ENCODE measurements at places on chromosomes 7 and 10.

- DNase-seq: no peak
Observed at GRCh38 chr10:12177642-12178041, 18.0 kb downstream of the NUDT5 start.

DNA sequence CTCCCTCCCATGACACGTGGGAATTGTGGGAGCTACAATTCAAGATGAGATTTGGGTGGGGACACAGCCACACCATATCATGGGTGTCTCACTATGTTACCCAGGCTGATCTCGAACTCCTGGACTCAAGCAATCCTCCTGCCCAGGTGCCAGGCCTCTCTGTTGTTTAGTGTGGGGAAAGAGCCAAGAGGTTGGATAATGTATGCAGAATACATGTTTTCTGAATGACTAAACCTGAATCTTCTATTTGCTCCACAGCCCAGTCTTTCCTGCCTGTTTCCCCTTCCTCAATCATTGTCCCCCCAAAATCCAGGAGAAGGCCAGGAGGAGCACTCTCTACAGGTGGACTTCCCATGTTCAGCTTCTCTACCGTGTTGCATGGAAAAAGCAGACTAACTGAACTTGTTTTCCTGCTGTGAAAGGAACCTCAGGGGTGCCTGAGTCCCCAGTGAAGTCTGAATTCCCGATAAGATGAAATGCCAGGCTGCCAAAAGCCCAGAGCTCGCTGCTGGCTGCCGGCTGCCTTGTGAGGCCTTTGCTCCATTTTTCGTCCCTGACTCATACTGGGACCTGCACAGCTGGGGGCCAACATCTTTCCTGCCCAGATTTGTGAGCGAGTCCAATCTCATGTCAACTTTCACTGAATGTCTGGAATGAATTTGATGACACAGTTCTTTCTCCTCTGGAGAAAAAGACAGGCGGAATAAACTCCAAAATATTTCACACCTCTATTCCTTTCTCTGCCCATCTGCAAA lies 588.0 kb downstream of the CALN1 start:
- DNase-seq: no peak

DNA sequence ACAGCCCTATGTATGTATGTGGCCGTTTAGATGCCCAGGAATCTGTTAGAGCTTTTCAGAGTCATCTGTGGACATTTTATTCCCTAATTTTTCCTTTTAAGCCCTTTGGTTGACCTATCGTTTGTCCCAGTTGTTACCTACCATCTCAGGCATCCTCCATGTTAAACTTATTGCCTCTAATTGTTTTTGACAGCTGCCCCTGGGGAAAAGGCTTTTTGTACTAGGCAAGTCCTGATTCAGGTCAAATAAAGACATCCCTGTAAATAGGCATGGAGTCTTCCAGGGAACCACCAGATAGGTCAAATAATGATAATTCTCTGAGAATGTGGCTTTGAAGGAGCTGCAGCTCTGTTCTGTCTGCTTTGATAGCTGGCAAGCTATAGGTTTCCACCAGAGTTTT lies 87.7 kb upstream of the CYP26C1 start:
- DNase-seq: no peak

DNA sequence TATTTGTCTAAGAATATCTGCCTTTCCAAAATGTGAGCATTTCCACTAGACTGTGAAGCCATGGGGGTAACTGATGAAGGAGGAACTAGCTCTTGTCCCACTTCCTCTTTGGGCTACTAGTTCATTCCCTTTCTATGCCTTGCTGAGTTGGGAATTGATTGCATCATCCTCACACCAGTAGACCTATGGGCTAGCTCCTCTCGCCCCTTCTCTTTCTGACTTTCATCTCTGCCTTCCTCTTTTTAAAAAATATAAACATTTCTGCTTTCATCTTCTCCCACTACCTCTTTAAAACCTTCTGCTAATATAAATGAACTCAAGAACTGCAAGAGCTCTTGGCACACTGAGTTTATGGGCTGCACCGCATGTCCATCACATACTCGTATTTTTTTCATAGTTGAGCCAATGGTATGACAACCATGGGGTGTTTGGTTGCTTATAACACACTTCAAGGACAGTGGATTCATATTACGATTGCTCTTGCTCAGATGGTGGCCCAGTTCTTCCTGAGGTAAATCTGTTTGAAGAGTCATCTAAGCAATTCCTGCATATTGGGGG lies 182.0 kb downstream of the REEP3 start:
- peak; percentile 90 for DNase-seq

DNA sequence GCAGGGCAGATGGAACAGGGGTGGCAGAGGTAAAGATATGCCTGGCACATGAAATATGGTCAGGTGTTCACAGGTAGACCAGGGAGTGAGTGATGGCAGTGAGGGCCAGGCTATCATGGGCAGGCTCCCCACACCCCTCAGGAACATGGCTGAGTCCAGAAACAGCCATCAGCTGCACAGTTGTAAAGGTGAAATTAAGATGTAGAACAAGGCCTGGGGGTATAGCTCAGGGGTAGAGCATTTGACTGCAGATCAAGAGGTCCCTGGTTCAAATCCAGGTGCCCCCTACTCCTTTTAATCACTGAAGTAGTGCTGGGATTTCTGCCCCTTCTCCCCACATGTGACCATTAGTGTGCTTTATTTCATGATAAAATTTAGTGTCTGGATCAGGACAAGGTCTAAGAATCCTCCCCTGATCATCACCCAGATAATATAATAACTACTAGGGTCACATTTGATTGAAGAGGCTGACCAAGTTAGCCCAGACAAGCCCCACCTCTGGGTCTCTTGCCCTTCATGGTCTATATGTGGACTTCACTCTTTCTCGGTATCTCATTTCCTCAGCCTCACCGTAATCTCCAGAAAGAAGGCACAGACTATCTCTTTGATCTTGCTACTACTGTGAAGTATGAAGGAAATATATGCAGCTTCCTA lies 69.0 kb downstream of the ZNF783 start:
- no peak for DNase-seq

GRCh38 chr10:91520661-91521060 lies 110.5 kb downstream of the HECTD2 start:
- DNase-seq: no peak

DNA sequence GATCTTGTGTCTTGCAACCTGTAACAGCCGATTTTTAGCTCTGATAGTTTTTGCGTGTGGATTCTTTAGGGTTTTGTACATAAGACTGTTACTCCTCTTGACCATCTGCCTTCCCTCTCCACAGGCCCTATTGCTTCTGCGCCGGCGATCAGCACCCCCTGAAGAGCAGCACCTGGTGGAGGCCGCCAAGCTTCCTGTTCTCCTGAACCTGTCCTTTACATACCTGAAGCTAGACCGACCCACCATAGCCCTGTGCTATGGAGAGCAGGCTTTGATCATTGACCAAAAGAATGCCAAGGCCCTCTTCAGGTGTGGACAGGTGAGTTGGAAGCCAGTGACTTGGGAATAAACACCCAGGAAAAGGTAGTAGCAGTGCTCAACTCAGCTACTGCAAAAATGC lies 12.6 kb downstream of the FKBP6 start:
- DNase-seq: no peak

- no peak for DNase-seq
Observed at GRCh38 chr10:22335173-22335933, 9.9 kb upstream of the SPAG6 start.

GRCh38 chr10:127909716-127910463 lies 3.0 kb downstream of the PTPRE start:
- no peak for DNase-seq

GRCh38 chr7:4884164-4884563 lies 648 bp upstream of the RADIL start:
- no peak for DNase-seq

- DNase-seq: no peak
Observed at GRCh38 chr10:90788968-90789367, 68.9 kb downstream of the HTR7 start.

All from NCI-H2029 treated with DMSO at 0.1 percent for 48 hours (cell line).